Stimulated activated CD8-positive, alpha-beta memory T cell treated with anti-CD3 and anti-CD28 coated beads, Interleukin-2, amount 100 ng/mL, for 1 hour (primary cell): ENCODE measurements at places on chromosomes 12 and 14.

- DNase-seq: no peak
Observed at GRCh38 chr12:95646781-95647190, 95.5 kb upstream of the USP44 start.

DNA sequence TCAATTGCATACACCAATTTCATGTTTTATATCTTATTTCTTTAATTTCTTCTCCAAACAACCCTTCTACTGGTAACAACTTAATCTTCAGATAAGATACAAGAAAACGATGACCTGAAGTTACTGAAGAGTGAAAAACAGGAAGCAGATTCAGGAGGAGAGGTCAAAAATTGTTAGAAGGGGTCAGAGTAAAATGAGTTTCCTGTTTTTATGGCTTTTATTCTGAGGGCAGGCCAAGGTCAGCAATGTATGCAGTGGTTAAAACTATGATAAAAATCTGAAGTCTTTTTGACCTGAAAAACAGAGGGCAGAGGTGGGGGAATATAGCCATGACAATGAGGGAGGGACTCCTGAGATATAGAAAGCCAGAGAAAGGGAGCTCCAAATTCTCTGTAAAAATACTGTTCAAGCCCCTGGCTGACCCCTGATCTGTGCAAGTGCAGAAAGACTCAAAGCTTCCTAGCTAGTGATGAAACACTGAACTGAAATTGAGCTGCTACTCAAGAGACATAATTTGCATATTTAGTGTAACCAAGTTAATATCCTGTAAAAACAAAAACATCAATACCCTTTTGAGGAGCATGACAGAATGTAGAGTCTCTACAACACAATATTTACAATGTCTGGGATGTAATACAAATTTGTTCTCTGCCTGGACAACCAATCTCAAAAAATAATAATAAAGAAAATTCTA, 514.3 kb upstream of the SEL1L start:
- DNase-seq: no peak

- no peak for DNase-seq
Observed at GRCh38 chr12:23375621-23376020, 573.8 kb downstream of the SOX5 start.

DNA sequence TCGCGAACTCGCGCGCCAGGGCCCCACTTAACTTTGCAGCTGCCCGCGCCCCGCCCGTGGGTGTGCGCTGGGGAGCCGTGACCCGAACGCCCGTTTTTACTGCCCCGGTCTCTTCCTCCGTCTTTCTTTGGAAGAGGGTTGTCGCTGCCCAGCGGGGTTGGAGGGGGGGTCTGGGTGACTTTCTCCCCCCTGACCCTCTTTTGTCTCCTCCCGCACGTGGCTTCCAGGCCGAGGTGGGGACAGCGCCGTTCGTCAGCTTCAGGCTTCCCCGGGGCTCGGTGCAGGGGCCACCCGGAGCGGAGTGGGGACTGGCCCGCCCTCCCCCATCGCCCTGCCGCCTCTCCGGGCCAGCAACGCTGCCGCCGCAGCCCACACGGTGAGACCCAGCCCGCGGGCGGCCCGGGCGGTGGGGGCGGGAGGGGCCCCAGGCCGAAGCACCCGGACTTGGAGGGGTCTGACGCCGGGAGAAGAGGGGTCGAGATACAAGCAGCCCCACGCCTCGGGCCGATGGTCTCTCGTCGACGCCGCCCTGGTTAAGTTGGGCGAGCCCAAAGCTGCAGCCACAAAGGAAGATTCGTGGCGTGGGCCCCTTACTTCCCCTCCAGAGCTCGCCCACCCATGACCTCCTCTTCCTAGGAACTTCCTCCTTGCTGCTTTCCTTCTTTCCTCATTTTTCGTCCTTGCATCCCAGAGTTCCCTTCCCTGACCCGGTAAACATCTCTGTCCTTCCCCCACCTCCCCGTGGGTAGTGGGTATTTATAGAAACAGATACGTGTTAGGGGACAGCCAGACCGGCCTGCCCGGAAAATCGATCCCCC, 1.2 kb downstream of the DYRK2 start:
- DNase-seq: peak; percentile 6

DNA sequence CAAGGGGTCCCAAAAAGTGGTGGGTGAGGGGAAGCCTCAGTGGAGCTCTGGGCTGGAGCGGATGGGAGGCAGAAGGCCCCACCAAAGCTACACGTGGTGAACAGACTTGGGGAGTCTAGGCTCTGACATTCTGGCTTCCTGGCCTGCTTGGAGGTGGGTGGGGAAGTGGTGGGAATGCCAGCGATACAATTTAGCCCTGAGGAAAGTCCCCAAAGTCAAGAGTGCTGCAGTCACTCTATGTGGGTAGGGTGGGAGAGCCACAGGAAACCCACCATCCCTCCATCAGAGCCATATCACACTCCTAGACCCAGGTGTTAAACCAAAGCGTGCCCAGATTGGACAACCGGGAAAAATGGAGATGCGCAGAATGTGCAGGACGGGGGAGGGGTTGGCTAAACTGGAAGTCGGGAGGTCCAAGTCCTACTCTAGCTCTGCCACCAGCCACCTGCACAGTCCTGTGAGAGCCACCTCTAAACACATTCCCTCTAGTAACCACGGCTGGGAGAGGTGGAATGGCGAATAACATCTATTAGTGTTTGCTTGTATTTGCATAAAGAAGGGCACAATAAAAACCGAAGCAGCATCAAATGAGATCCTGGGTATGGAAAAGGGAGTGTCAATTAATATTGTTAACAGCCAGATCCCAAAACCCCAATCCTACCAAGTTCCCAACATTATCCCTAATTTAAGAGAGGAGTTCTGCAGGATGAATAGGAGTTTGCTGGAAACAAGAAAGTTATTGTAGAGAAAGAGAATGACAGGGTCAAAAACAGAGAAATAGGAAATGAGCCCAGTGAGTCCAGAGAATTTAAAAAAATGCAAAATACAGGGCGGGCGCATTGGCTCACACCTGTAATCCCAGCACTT, 14.0 kb upstream of the CD9 start:
- no peak for DNase-seq

- no peak for DNase-seq
Observed at GRCh38 chr12:53218551-53219291, 11.7 kb upstream of the ITGB7 start.

DNA sequence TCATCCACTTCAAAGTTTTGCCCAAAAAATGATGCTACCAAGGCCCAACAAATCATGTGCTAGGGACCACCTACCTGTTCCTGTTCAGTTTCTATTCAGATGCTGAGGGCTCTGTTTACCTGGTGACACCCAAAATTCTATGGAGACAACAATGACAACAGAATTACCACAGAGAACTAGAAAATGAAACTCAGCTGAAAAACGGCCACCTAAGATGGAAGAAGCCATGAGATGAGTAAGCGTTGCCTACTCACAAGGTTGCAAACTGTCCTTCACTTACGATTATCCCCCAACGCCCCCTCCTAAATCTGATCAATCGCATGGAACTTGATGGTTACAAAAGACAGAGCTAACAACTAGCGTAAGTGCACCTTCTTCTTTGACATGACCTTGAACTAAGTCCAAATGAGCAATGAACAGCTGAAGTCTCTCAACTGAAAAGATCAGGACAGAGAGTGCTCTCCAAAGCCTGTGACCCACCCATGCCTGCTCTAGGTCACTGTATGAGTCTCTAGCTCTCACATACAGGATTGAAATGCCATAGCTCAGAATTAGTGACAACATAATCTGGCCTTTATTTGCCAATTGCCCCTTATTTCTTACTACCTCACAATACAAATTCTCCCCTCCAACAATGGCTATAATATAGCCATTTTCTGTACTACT, at the start of gene RNASE11:
Gene RNASE11, minus strand, starts transcription at position 513 of the 666 bp plus-strand sequence.
- DNase-seq: no peak

DNA sequence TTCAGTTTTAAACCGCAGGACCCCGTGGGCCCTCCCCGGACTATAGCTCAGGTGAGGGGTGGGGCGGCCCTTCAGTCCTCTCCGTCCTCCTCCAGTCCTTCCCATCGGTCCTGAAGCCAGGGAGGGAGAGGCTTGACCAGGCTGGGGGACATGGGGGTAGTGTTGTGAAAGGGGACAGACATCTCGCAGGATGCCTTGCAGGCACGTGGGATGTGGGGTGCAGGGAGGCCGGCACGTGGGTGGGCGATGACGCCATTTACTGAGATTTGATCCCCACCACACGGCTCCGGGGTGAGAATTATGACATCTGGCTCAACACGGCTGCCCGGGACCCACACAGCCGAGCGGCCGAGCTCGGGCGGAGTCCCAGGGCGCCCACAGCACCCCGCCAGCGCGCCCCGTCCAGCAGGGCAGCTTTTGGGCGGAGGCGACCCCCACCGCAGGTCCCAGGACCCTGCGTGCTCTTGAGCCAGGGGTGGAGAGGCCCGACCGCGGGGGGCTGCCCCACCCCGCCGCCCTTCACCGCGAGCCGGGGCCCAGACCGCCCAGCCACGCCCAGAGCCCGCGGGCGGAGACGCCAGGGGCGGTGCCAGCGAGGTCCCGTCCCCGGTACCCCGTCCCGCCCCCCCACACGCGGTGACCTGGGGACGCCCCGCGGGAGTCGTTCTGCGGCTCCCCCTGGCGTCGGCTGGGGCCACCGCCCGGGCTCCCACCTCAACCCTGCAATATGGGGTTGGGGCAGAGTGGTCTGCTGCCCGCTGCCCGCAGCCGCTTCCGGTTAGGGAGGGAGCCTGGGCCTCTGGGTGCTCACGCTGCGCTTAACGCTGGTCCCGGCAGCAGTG, 3.3 kb upstream of the EXOC3L4 start:
- DNase-seq: peak; percentile 61

GRCh38 chr12:93741659-93742109, 64.5 kb downstream of the CRADD start:
- DNase-seq: no peak

- DNase-seq: no peak
Observed at GRCh38 chr14:55582746-55583145, 2.7 kb downstream of the KTN1 start.

GRCh38 chr12:33587784-33588712, 148.4 kb upstream of the SYT10 start:
- no peak for DNase-seq

DNA sequence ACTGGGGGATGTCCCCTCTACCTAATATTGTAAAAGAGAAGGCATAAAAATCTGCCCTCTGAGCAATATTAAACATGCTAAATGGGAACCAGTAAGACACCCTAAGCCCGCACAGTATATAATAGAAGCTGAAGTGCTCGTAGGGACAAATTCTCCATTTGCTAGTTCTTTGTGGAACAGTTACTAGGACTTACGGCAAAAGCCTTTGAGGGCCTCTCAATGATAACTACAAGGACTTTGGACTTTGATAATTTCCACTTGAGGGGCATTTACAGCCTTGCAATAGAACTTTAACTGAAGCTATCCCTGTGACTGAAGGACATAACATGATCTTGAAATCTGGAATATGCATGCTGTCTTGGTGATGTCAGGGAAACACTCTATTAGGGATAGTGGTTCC, 111.5 kb upstream of the IFNG-AS1 start:
- no peak for DNase-seq

DNA sequence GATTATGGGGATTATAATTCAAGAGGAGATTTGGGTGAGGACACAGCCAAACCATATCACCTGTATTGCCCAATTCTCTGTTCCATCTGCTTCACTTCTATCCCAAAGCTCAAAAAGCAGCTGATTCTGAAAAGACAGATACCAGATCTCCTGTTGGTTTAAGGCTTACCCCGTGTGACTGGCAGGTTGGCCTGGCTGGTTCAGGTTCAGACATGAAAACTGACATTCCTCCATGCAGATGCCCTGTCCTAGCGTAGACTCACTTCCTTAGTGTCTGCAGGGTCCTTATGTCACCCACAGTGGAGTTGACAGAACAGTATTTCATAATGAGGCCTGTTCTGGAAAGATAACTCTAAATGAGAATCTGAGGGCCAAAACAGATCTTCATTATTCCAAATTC, 61.1 kb upstream of the FLRT2 start:
- DNase-seq: no peak

GRCh38 chr12:122356192-122356635, 66.3 kb downstream of the CLIP1 start:
- DNase-seq: peak; percentile 23

- peak; percentile 47 for DNase-seq
Observed at GRCh38 chr12:96241846-96242256, 47.7 kb downstream of the ELK3 start.

- no peak for DNase-seq
Observed at GRCh38 chr14:81450100-81450531, 50.0 kb upstream of the STON2 start.

DNA sequence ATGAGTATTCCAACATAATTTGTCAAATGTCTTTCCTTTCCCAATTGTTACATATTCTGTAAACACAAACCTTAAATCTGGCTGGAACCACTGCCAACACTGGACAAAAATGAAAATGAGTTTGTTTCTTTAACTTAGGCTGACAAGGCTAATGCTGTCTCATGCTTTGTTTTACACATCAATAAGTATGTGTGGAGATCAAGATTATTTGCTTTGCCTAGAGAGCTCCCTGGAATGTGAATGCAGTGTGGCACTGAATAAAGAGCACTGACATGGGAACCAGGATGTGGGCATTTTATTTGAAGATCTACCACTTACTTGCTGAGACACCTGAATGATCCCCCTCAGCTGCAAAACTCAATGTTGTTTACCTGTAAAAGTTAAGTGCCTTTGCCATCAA, 61.7 kb downstream of the RALGAPA1 start:
- no peak for DNase-seq

GRCh38 chr14:28365510-28365909, 401.1 kb upstream of the FOXG1 start:
- DNase-seq: no peak

- DNase-seq: no peak
Observed at GRCh38 chr14:70515811-70516210, 19.0 kb downstream of the ADAM20 start.

- DNase-seq: no peak
Observed at GRCh38 chr14:92514844-92515514, 1.4 kb downstream of the RIN3 start.

GRCh38 chr14:75393794-75394193, 34.0 kb upstream of the JDP2 start:
- DNase-seq: no peak

DNA sequence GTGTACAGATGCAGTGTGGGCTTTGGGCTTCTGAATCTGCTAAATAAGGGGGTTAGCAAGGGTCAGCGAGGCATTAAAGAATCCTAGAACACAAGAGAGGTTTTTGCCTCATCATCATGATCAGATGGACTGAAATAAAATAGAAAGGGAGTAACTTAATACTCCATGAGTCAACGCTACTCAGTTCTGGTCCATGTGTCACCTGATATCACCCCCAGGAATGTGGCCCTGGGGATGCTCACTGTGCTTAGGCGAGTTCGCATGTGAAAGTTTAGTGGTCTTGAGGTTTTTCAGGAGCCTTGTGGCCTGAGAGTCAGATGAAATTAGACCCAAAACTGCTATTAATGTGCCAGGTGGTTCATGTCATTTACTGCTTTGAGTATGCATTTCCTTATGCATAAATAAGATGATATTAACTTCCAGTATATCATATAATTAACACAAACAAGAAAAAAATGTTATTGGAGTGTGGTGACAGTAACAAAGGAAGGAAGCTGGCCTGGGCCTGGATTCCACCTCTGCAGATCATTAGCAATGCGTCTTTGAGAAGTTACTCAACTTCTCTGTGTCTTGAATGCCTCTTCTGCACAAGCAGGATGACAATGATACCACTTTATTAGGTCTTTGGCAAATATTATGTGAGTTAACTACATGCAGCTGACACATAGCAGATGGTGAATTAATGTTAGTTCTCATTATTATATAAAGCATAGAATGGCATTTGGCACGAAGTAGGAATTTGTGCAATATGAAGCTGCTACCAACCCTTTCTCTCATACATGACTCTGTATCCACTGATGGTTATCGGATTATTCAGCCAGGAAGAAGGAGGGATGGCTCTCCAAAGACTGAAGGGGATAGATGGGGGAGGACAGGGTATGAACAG, 1272.6 kb downstream of the AACS start:
- DNase-seq: no peak

GRCh38 chr14:76834241-76834661, 8.0 kb downstream of the LRRC74A start:
- DNase-seq: no peak

- no peak for DNase-seq
Observed at GRCh38 chr14:75496755-75497154, 25.5 kb upstream of the BATF start.
